ENCODE measurements at places on chromosomes 1 and 21. TPM values are rescaled to one million over a fixed set of nuclear protein-coding genes. Genes with fewer than 3 reads are reported as not detected.
A peak's percentile ranks its signal among the peaks of the same experiment; 100 is the strongest.

ATAD3C gene
- 0.84 TPM for total RNA-seq

SUSD4 gene
- 31.4 TPM for total RNA-seq

LCE1B gene
- not detected for total RNA-seq

DCDC2B gene
- not detected for total RNA-seq

GRCh38 chr1:176996456-176997090 is 167.9 kb downstream of the ASTN1 start:
- no peak overlapping the region for H3K4me3 ChIP-seq
- H3K27ac ChIP-seq, result no peak overlapping the region
- no peaks in the 10 kb centered on the region for H3K36me3 ChIP-seq
- no peaks in the 10 kb centered on the region for H3K4me1 ChIP-seq

DNA sequence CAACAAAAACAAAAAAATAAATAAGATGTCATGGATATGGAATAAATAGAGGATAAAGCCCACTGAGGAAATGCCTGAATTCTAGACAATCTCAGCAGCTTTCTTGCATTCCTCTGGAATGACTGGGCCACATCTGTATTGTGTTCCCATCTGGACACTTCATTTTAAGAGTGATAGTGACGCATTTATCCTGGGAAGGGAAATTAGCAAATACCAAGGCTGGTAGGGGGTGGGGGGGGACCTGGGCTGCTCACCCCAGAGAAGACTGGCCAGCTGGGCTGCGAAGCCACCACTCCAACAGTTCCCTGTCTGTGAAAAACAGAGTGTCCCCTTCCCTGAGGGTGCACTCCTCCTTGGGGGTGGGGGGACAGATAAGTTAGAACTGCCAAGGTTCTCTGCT is 106.3 kb downstream of the HIVEP3 start:
- H3K27ac ChIP-seq, result no peak overlapping the region
- no peak for DNase-seq
- H3K27me3 ChIP-seq, result no peaks in the 10 kb centered on the region
- no peak overlapping the region for H3K4me3 ChIP-seq

GRCh38 chr1:241485554-241485992 is 34.0 kb downstream of the FH start:
- H3K27me3 ChIP-seq, result no peaks in the 10 kb centered on the region
- DNase-seq, result peak; percentile 13
- no peak overlapping the region for H3K27ac ChIP-seq
- H3K4me3 ChIP-seq, result no peak overlapping the region
- H3K36me3 ChIP-seq, result no peaks in the 10 kb centered on the region

DNA sequence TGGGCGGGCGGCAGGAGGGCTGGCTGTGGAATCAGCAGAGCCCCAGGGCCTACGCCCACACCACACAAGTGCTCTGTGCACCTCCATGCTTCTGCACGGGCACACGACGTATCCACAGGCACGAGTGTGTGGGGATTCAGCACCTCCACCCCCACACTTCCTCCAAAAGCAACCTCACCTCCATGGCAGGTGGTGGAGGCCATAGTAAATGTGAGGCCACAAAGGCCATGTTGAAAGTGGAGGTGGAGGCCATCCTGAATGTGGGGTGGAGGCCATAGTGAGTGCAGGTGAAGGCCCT is 125.4 kb upstream of the VAMP3 start:
- H3K4me3 ChIP-seq, result no peak overlapping the region
- H3K27ac ChIP-seq, result no peak overlapping the region
- H3K36me3 ChIP-seq, result no peaks in the 10 kb centered on the region
- no peaks in the 10 kb centered on the region for H3K4me1 ChIP-seq
- no peaks in the 10 kb centered on the region for H3K27me3 ChIP-seq

GRCh38 chr1:239212811-239213220 is 173.6 kb upstream of the CHRM3 start:
- H3K27ac ChIP-seq, result no peak overlapping the region
- no peaks in the 10 kb centered on the region for H3K4me1 ChIP-seq
- H3K27me3 ChIP-seq, result no peaks in the 10 kb centered on the region

GRCh38 chr1:63756839-63757238 is 17.0 kb upstream of the ROR1 start:
- no peaks in the 10 kb centered on the region for H3K27me3 ChIP-seq
- no peak overlapping the region for H3K27ac ChIP-seq
- H3K4me3 ChIP-seq, result no peak overlapping the region
- H3K36me3 ChIP-seq, result no peaks in the 10 kb centered on the region
- DNase-seq, result no peak

DNA sequence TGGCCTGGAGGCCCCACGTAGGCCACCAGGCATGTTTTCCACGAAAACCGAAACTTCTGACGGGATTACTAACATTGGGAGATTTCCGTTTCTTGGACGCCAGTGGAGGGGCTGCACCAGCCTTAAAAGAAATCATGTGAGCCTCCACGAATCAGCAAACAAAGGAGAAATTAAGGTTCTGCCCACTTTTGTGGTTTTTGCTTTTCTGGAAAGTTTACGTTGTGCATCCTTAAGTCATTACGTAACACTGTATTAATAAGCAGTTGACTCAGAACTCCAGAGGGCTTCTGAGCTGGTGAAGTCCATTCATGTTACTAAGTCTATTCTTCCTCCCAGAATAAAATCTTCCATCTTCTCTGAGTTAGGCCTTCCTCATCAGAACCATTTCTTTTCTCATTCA is 168.5 kb downstream of the PSMG1 start:
- no peaks in the 10 kb centered on the region for H3K36me3 ChIP-seq
- DNase-seq, result no peak
- no peaks in the 10 kb centered on the region for H3K27me3 ChIP-seq

DNA sequence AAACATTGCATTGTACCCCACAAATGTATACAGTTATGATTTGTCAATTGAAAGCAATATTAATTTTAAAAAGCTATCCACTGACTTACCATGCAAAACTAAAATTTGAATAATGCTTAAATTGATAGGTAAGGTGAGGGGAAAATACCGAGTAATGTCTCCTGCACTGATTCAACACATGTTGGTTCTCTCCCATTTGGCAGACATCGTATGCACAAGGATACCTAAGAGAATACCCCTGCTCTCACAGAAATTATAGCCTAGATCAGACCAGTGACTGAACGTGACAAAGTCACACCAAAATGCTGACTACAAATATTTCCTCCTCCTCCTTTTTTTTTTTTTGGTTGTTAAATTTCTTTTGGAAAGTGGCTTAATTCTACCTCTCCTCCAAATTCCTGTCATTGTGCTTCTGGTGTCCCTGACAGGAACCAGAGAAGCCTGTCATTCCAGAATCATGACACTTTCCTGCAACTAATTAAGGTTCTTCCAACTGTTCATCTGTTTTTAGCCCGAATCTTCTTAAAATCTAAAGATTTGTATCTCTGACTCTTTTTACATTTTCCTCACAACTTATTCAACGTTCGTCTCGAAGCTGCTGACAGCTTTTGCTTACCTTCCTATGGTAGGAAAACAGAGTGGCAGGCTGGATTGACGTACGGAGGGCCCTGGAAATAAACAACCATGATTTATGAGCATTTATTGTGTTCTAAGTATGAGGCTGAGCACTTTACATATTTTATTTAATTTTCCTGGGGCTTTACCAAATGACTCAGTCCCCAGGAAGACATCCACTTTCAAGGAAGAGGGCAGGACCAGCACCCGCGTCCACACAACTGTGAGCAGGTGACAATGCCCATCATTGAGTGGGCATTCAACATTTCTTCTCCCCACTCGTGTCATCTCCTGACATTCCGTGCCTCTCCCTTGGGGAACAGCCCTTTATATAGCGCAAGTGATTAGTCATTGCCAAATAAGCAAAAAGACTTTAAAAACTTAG is 57.9 kb upstream of the KCNE2 start:
- no peaks in the 10 kb centered on the region for H3K36me3 ChIP-seq
- H3K4me3 ChIP-seq, result no peak overlapping the region
- DNase-seq, result no peak
- H3K4me1 ChIP-seq, result no peaks in the 10 kb centered on the region
- H3K27me3 ChIP-seq, result no peaks in the 10 kb centered on the region
- no peak overlapping the region for H3K27ac ChIP-seq

GRCh38 chr1:227898502-227899140 is 49.1 kb downstream of the WNT9A start:
- peak; percentile 35 for DNase-seq
- H3K36me3 ChIP-seq, result no peaks in the 10 kb centered on the region
- H3K27ac ChIP-seq, result no peak overlapping the region
- H3K27me3 ChIP-seq, result no peaks in the 10 kb centered on the region
- peaks cover 23% of the 10 kb centered on the region for H3K4me1 ChIP-seq
- H3K4me3 ChIP-seq, result no peak overlapping the region

- H3K36me3 ChIP-seq, result no peaks in the 10 kb centered on the region
- peak overlapping the region; percentile 63 for H3K27ac ChIP-seq
- H3K27me3 ChIP-seq, result no peaks in the 10 kb centered on the region
- H3K4me1 ChIP-seq, result peaks cover 17% of the 10 kb centered on the region
Observed at GRCh38 chr1:117161887-117162286, 40.3 kb upstream of the TRIM45 start.

DNA sequence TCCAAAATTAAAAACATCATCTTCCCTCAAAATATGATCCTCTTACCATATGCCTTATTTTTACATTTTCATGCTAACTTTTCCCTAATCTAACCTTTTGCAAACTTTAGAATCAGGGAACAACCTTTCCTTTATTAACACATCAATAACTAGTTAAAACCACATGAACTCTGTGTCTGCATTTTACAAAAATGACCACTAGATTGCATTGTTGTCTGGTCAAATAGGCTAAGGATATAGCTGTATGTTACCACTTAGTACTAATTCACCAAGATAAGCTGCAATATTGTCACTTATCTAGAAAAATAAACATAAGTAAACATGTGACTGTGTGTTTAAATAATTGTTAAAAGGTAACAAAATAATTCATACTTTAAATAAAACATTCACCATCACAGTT is 82.3 kb downstream of the DENND1B start:
- H3K27ac ChIP-seq, result no peak overlapping the region
- H3K27me3 ChIP-seq, result no peaks in the 10 kb centered on the region
- H3K4me3 ChIP-seq, result no peak overlapping the region

GRCh38 chr1:29047142-29047541 is 76.6 kb downstream of the TMEM200B start:
- DNase-seq, result no peak
- no peaks in the 10 kb centered on the region for H3K36me3 ChIP-seq
- no peaks in the 10 kb centered on the region for H3K27me3 ChIP-seq
- no peak overlapping the region for H3K27ac ChIP-seq

- no peak overlapping the region for H3K4me3 ChIP-seq
- H3K4me1 ChIP-seq, result peaks cover 98% of the 10 kb centered on the region
- peaks cover 20% of the 10 kb centered on the region for H3K36me3 ChIP-seq
Observed at GRCh38 chr1:42936309-42937078, 22.2 kb downstream of the SLC2A1 start.

DNA sequence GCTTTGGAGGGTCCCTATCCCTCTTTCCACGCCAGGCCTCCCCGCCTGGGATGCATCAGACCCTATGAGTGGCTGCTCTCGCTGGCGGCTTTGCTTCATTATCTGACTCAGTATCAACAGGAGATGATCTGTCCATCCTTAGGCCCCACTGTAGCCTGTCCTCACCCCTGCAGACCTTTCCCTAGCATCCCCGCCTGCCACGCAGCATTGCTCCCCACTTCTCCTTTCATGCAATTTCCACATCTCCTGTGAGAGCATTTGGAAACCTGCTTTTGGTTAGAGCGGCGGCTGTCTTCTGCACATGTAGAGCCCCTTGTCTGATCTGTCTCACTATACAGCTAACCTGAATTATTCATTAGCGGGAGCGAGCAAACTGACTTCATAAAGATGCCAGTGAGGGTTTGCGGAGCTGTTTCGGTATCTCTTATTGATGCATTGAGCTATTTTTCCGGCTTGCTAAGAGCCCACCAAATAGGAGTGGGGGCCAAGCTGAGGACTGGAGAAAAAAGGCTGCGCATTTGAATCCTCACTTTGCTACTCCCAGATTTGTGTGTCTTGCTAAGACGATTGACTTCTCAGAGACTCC is 40.0 kb upstream of the ATP2B4 start:
- H3K27ac ChIP-seq, result no peak overlapping the region
- no peak overlapping the region for H3K4me3 ChIP-seq
- H3K27me3 ChIP-seq, result no peaks in the 10 kb centered on the region
- no peaks in the 10 kb centered on the region for H3K36me3 ChIP-seq
- no peaks in the 10 kb centered on the region for H3K4me1 ChIP-seq

DNA sequence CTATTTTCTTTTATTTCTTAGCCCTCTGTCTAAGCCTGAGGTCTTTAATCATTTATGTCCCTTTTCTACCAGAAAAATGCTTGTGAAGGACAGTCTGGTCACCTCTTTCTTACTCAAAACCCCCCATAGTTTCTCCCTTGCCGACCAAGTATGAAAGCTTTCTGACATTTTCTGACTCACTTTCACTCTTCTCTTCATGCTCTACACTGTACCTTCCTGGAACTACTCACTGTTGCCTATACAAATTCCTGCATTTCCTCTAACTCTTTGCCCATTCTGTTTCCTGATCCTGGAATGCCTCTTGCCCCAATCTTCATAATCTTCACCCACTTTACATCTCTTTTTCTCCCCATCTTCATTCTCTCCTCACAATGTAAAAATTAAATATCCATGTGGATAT is 380.0 kb downstream of the HHIPL2 start:
- H3K27me3 ChIP-seq, result no peaks in the 10 kb centered on the region
- DNase-seq, result no peak
- no peak overlapping the region for H3K27ac ChIP-seq
- no peak overlapping the region for H3K4me3 ChIP-seq

DNA sequence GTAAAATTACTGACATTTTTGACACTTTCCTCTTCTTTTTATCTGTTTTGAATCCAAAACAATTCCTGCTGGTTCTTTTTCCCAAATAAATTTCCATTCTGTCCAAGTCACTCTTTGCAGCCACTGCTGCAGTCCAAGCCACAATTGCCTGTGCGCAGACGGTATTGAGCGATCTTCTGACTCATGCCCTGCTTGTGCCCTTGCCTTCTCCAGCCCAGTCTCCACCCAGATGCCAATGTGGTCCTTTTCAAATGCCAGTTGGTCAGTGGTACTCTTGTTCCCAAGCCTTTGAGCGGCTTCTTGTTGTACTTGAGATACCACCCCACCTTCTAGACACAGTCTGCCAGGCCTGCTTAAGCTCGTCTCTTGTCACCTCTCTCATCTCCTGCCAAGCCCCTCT is 78.9 kb downstream of the CAMTA1 start:
- peaks cover 7% of the 10 kb centered on the region for H3K4me1 ChIP-seq
- no peak overlapping the region for H3K4me3 ChIP-seq
- H3K36me3 ChIP-seq, result no peaks in the 10 kb centered on the region
- no peaks in the 10 kb centered on the region for H3K27me3 ChIP-seq
- H3K27ac ChIP-seq, result no peak overlapping the region

GRCh38 chr1:75438355-75438754 is 172.6 kb downstream of the SLC44A5 start:
- H3K4me1 ChIP-seq, result no peaks in the 10 kb centered on the region
- H3K27me3 ChIP-seq, result no peaks in the 10 kb centered on the region
- H3K4me3 ChIP-seq, result no peak overlapping the region
- DNase-seq, result no peak
- H3K27ac ChIP-seq, result no peak overlapping the region

All from Caco-2 (cell line).